ENCODE measurements at places on chromosomes 2 and 18.

GRCh38 chr18:74040459-74041332 is 106.9 kb downstream of the FBXO15 start:
- DNase-seq, result peak; percentile 55

DNA sequence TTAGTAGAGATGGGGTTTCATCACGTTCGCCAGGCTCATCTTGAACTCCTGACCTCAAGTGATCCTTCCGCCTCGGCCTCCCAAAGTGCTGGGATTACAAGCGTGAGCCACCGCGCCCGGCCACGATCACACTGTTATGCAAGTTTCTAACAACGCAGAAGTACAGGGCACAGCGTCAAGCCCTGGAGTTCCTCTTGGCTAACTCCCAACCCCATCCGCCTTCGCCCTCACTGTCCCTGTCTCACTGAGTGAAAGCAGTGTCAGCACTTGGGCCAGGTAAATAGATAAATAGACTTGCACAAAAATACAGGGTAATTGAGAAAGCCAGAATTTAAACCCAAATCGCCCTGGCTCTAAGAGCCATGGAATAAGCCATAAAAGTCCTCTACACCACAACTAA is 111.7 kb downstream of the ACVR1 start:
- DNase-seq, result no peak

DNA sequence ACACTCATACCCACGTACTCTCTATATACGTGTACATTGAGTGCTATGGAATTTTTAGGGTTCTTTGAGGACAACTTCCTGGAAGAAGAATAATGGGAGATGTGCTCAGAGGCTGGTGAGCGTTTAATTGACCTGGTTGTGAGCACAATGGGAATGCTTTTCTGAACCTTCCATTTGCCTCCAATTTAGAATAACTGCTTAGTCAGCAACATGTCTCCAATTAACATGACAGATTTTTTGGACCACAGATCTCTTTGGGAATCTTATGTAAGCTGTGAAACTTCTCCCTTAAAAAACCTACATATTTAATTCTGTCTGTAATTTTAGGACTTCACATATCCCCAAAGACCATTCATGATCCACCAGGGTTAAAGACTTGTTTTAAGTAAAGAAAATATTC is 166.7 kb upstream of the TNP1 start:
- no peak for DNase-seq

GRCh38 chr18:11518788-11519685 is 90.4 kb upstream of the SLC35G4 start:
- DNase-seq, result no peak

GRCh38 chr2:9813312-9814128 is 29.8 kb upstream of the TAF1B start:
- peak; percentile 55 for DNase-seq
